ENCODE measurements at places on chromosomes 11 and 22.
A peak's percentile ranks its signal among the peaks of the same experiment; 100 is the strongest.

GRCh38 chr22:24554313-24555164 is at the start of gene GUCD1:
Gene GUCD1 (minus strand): TSS chr22:24555138. CDS start chr22:24554991, 147 bp downstream.
- peak; percentile 50 for DNase-seq

- DNase-seq = no peak
These were observed 1.8 kb upstream of the SHISAL1 start for GRCh38 chr22:44314425-44315067.

DNA sequence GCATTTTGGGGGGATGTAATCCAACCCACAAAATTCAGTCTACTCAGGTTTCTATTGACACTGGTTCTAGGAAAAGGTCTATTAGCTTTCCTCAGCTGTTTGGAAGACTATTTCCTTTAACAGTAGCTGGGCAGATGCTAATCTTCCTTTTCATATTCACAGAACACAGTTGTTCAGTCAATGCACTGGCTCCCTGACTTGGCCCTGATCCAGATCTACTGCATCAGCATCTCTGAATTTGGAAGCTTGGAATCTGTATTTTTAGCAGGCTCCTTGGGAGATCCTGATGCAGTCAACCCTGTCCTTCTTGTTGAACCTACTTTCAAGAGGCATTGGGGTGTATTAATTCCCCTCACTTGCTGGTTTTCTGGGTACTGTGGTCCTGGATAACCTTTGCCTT is 6.3 kb downstream of the HTATIP2 start:
- no peak for DNase-seq

- no peak for DNase-seq
These were observed 252.1 kb downstream of the SBF2 start for GRCh38 chr11:10041748-10042446.

DNA sequence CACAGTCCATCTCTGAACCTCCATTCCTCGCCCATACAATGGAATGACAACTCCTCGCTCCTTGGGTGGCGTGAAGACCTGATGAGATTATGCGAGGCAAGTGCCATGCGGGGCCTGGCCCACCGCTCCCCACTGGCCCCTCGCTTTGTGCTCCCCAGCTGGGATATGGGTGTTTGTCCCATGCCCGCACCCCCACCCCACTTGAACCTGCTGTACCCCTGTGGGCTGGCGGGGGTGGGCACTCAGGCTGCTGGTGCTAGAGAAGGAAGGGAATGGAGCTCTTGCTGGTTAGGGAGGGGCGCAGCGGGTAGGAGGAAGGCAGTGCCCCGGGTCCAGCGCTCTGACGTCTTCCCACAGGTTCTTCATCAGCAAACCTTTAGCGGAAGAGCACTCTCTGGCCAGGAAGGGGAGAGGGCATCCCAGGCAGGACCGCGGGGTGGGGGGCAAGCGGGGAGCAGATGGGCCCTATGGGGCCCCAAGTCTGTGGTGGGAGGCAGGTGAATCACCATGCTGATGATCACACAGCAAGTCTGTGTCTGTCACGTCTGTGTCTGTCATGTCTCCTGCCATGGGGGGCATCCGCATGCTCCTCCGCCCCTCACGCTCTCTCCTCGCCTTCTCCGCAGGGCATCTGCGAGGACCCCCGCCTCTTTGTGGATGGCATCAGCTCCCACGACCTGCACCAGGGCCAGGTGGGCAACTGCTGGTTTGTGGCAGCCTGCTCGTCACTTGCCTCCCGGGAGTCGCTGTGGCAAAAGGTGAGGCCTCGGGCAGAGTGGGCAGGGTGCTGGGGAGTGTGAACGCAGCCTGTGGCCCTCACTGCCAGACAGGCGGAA is 9.4 kb upstream of the OMP start:
- DNase-seq = no peak

DNA sequence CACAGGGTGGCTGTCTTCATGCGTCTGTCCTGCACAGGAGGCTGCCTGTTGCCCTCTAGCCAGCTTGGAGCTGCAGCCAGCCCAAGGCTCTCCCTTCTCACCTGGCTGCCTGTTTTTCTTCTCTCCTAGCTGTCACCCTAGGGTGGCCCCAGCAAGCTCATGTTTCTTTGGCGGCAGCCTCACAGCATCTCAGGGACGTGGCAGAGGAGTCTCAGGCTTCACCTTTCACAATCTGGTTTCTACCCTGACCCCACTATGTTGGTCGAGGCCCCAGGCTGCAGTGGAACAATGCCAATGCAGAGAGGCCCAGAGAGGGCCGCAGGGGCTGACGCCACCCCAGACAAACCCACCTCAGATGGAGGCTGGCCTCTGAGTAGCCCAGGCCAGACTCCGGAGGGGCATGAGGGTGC is 2.5 kb upstream of the CLDN5 start:
- DNase-seq = no peak

- DNase-seq = no peak
These were observed 113.0 kb downstream of the ADAMTS15 start for GRCh38 chr11:130561441-130561881.
